ENCODE measurements at places on chromosomes 12 and 14. TPM values are rescaled to one million over a fixed set of nuclear protein-coding genes. Genes with fewer than 3 reads are reported as not detected.

CAMKK2 gene
- 31.2 TPM for total RNA-seq

CCDC177 gene
- not detected for total RNA-seq

TSPAN9 gene
- total RNA-seq: not detected

AQP6 gene
- total RNA-seq: not detected

RESF1 gene
- 110 TPM for total RNA-seq

SLC4A8 gene
- total RNA-seq: 10.4 TPM

RNASE7 gene
- not detected for total RNA-seq

VASH1 gene
- total RNA-seq: 5.8 TPM

NGB gene
- not detected for total RNA-seq

ATG14 gene
- total RNA-seq: 5.1 TPM

TRIM9 gene
- 0.18 TPM for total RNA-seq

TXNDC16 gene
- total RNA-seq: 9.7 TPM

KRT3 gene
- not detected for total RNA-seq

SERPINA3 gene
- not detected for total RNA-seq
